ENCODE measurements at places on chromosomes 6 and 20. TPM values are rescaled to one million over a fixed set of nuclear protein-coding genes. Genes with fewer than 3 reads are reported as not detected.

DNA sequence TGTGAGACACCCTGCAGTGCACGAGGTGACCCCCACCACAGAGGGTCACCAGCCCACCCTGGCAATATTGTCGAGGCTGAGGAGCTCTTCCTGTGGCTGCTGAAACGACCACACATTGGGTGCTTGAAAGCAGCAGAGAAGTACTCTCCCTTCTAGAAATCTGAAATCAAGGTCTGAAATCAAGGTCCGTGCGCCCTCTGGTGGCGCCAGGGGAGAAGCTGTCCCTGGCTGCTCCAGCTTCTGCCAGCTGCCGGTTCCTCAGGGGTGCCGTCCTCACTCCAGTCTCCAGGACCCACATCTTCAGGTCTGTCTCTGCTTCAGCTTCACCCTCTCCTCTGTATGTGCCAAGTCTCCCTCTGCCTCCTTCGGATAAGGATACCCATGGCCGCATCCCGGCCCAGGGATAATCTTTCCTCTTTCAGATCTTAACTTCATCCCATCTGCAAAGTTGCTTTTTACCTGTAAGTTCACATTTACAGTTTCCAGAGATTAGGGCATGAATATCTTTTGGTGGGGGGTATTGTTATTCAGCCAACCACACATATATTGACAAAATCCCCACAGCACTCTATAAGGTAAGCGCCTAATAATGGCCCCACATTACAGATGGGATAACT, 108.3 kb upstream of the PHACTR3 start:
- H3K27ac ChIP-seq, result no peak overlapping the region
- no peaks in the 10 kb centered on the region for H3K27me3 ChIP-seq
- DNase-seq, result peak; percentile 87
- no peak overlapping the region for H3K4me3 ChIP-seq
- no peaks in the 10 kb centered on the region for H3K36me3 ChIP-seq
- H3K4me1 ChIP-seq, result no peaks in the 10 kb centered on the region

DNA sequence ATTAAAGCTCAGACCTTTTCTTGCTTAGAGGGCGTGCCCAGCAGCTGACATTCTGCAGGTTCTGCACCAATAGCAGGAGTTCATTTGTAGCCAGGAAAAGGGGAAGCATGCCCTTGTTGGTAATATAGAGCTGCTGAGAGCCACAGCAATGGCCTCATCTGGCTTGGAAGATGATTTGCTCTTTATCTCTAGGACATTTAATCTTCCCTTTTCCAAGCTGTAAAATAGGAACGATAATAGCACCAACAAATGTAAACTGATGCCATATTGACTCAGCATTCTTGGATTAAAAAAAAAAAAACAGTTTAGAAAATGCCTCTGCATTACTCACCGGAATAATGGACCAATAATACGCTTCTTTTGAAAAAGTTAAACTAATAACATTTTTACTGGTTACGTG, 93.4 kb upstream of the SLC2A12 start:
- H3K27me3 ChIP-seq, result no peaks in the 10 kb centered on the region
- no peak for DNase-seq
- no peak overlapping the region for H3K27ac ChIP-seq
- no peak overlapping the region for H3K4me3 ChIP-seq

The NKX2-4 gene
- 0.19 TPM for total RNA-seq

The DPPA5 gene
- 1.5 TPM for total RNA-seq

- H3K36me3 ChIP-seq, result no peaks in the 10 kb centered on the region
- peaks cover 2% of the 10 kb centered on the region for H3K4me1 ChIP-seq
- H3K4me3 ChIP-seq, result no peak overlapping the region
- no peak for DNase-seq
Observed at GRCh38 chr20:48822879-48823385, 4.9 kb downstream of the PREX1 start.

The SIRPD gene
- not detected for total RNA-seq

The MATN4 gene
- total RNA-seq, result 4.0 TPM

The MACROD2 gene
- total RNA-seq, result 3.9 TPM

- H3K4me3 ChIP-seq, result no peak overlapping the region
- H3K27ac ChIP-seq, result no peak overlapping the region
- H3K36me3 ChIP-seq, result no peaks in the 10 kb centered on the region
- no peaks in the 10 kb centered on the region for H3K27me3 ChIP-seq
Observed at GRCh38 chr6:62357835-62358234, 71.8 kb upstream of the KHDRBS2 start.

The PSORS1C2 gene
- not detected for total RNA-seq

DNA sequence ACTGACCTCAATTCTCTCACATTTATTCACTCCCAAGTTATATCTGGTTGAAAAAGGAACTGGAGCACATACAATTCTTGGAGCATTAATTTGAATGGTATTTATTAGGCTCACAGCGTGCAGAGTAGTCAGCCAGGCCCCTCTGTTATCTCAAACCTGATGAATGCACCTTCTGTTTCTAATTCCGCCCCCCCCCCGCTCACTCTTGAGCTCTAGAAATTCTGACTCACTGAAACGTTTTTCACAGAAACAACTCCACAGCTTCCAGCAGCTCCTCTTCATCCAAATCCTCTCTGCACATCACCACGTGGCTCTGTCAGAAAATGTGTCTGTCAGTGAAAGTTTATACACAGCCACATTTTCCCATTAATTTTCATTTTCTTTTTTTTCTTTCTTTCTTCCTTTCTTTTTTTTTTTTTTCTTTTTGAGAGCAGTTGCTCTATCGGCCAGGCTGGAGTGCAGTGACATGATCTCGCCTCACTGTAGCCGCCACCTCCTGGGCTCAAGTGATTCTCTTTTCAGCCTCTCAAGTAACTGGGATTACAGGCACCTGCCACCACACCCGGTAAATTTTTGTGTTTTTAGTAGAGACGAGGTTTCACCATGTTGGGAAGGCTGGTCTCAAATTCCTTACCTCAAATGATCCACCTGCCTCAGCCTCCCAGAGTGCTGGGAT, 109.4 kb downstream of the TBXT start:
- no peak for DNase-seq
- H3K27me3 ChIP-seq, result no peaks in the 10 kb centered on the region
- no peaks in the 10 kb centered on the region for H3K36me3 ChIP-seq

The MAFB gene
- 1.8 TPM for total RNA-seq

The PLCB4 gene
- total RNA-seq, result 14.1 TPM

DNA sequence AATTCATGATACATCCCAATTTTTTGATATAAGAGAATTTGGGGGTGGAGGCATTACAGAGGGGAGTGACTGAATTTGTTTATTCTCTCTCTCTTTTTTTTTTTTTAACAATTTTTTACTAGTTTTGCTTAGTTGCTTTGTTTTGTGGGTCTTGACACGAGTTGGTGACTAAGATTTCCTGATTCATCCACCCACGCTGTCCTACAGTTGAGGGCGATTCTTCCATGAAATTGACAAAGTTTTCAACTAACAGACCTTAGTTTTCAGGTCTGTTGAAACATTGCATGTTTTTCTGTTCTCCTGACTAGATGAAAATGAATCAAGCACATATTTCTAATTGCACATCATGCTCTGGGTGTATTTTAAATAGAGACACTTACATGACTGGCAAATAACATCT, 613.8 kb downstream of the TFAP2B start:
- no peaks in the 10 kb centered on the region for H3K4me1 ChIP-seq
- H3K27me3 ChIP-seq, result no peaks in the 10 kb centered on the region
- DNase-seq, result no peak
- no peak overlapping the region for H3K27ac ChIP-seq
- no peak overlapping the region for H3K4me3 ChIP-seq
- no peaks in the 10 kb centered on the region for H3K36me3 ChIP-seq

DNA sequence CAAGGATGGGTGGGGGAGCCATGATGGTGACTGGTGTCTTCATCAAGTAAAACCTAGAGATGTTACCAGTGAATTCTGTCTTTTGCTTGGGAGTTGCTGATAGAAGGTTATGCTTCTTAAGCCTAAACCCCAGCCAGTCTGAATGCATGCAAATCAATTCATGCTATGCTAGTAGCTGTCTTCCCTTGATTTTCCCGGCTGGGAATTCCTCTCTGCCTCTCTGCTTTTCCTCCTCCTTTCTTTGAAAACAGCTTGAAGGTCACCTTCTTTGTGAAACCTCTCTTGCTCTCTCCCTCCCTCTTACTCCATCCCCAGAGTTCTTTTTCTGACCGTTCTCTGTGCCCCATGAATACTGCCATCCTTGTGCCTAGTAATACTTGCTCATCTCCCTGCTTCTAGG, 58.9 kb downstream of the TMEM200A start:
- no peak overlapping the region for H3K4me3 ChIP-seq
- H3K27ac ChIP-seq, result no peak overlapping the region
- H3K4me1 ChIP-seq, result no peaks in the 10 kb centered on the region
- H3K27me3 ChIP-seq, result no peaks in the 10 kb centered on the region
- DNase-seq, result no peak
- no peaks in the 10 kb centered on the region for H3K36me3 ChIP-seq

DNA sequence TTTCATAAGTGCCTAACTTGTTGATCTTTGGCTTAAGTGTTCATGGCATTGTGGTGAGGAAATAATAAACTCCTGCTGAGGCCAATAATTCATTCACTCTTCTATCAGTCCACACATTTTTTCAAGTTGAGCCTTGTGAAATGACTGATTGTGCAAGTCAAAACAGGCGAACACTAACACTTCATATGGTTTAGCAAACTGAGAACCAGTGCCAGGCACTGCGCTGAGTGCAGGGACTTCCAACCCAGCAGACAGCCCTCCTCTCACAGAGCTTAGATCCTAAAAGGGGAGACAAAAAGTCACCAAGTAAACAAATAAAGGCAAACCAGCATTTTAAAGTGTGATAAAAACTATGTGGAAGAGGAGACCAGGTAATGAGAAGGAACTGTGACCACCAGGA, 435.0 kb downstream of the PTPRT start:
- no peak for DNase-seq
- no peak overlapping the region for H3K4me3 ChIP-seq
- H3K4me1 ChIP-seq, result no peaks in the 10 kb centered on the region
- H3K27me3 ChIP-seq, result no peaks in the 10 kb centered on the region
- H3K36me3 ChIP-seq, result no peaks in the 10 kb centered on the region

The RAB32 gene
- total RNA-seq, result 6.8 TPM

The ZNF292 gene
- total RNA-seq, result 44.2 TPM

DNA sequence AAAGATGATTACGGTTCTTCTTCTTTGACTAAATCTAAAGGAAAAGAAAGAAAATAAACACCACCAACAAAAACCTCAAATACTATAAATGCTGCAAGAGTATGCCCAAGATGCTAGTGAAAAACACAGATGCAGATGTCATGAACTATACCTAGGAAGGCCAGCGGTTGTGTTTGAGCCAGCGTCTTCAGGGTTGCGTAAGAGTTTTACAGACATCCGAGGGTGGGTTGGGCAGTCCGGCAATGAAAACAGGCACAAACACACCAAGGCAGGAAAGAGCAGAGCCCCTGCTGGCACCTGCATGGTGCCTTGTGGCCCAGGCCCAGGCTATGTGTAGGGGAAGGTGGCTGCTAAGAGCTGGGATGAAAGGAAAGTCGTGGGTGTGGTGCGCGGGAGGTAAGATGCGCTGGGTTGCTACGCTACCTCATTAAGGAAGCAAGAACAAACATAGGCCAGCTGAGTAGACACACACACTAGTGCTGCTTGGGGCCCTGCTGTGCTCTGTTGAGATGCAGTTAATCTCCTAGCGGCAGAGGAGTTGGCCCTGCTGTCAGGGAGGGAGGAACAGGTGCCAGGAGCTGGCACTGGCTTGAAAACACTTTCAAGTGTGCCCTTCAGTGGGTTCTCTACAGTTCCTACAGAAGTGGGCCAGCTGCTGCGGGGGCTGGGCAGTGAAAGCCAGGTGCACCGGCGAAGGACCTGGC, 170.2 kb upstream of the PLN start:
- no peaks in the 10 kb centered on the region for H3K4me1 ChIP-seq
- H3K4me3 ChIP-seq, result no peak overlapping the region
- H3K27ac ChIP-seq, result no peak overlapping the region
- H3K27me3 ChIP-seq, result no peaks in the 10 kb centered on the region
- peak; percentile 54 for DNase-seq

GRCh38 chr6:134830940-134831339, 119.0 kb downstream of the ALDH8A1 start:
- DNase-seq, result no peak
- H3K4me1 ChIP-seq, result no peaks in the 10 kb centered on the region
- no peak overlapping the region for H3K27ac ChIP-seq
- no peaks in the 10 kb centered on the region for H3K36me3 ChIP-seq
- no peaks in the 10 kb centered on the region for H3K27me3 ChIP-seq
- H3K4me3 ChIP-seq, result no peak overlapping the region

DNA sequence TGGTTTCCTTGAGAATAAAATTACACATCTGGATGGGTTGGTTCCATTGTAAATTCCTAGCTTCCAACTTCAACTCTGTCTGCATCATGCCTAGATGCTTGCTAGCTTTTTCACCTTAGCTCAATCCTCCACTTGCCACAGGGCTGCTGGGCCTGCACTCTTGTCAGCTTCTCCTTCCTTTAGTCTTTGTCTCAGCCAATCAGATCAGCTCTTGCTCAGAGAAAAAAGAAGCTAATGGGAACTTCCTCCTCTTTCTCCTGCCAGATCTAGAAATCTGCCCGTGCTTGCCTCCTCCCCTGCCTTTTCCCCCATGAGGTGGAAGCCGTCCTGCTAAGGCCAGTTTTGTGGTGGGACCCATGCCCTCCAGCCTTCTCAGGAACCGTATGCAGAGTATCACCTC, 18.5 kb downstream of the RAE1 start:
- no peak for DNase-seq
- H3K4me3 ChIP-seq, result no peak overlapping the region
- H3K27me3 ChIP-seq, result no peaks in the 10 kb centered on the region

DNA sequence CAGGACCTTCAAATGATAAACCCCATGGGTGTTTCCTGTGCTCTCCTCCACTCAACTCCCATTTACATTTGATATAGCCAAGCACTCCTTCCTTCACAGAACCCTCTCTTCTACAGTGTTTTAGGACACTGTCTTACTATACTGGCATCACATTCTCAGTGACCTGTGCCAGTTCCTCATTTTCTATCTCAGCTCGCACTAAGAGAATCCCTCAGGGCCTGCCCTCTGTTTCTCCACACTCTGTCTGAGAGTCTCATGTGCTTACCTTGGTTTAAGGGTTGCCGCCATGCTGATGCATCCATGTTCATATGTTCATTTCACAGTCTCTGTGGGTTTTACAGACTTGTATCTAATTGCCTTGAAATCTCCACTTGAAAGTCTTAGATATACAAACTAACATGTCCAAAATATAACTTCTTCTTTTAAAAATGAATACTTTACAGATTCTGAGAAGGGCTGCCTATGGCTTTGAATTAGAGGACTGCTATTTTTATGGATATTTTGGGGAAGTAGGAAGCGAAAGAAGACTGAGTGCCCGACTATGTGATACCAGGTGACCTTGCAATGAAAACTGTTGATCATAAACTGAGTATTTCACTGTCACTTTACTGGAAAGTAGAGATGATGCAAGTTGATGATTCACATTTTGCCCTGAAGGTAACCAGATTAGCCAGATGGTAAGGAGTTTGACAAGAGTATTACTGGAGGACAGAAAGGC, 153.1 kb upstream of the SIM1 start:
- H3K4me3 ChIP-seq, result no peak overlapping the region
- no peaks in the 10 kb centered on the region for H3K27me3 ChIP-seq
- no peaks in the 10 kb centered on the region for H3K36me3 ChIP-seq
- DNase-seq, result no peak

- no peak for DNase-seq
- peaks cover 8% of the 10 kb centered on the region for H3K4me1 ChIP-seq
- no peaks in the 10 kb centered on the region for H3K27me3 ChIP-seq
- H3K4me3 ChIP-seq, result peak overlapping the region; percentile 37
- no peaks in the 10 kb centered on the region for H3K36me3 ChIP-seq
- no peak overlapping the region for H3K27ac ChIP-seq
Observed at GRCh38 chr20:5002077-5002413, 735 bp upstream of the SLC23A2 start.

- H3K27ac ChIP-seq, result no peak overlapping the region
- H3K36me3 ChIP-seq, result no peaks in the 10 kb centered on the region
- no peak for DNase-seq
Observed at GRCh38 chr6:79377047-79377446, 142.6 kb upstream of the HMGN3 start.

The TRIM38 gene
- 0.43 TPM for total RNA-seq

The DCDC2 gene
- total RNA-seq, result 0.15 TPM

The HSPA1L gene
- 1.9 TPM for total RNA-seq
